ENCODE measurements at places on chromosomes 7 and 10. TPM values are rescaled to one million over a fixed set of nuclear protein-coding genes. Genes with fewer than 3 reads are reported as not detected.

The CALHM2 gene
- not detected for total RNA-seq

The NAT16 gene
- 1.7 TPM for total RNA-seq

The ANKRD16 gene
- 10.7 TPM for total RNA-seq

DNA sequence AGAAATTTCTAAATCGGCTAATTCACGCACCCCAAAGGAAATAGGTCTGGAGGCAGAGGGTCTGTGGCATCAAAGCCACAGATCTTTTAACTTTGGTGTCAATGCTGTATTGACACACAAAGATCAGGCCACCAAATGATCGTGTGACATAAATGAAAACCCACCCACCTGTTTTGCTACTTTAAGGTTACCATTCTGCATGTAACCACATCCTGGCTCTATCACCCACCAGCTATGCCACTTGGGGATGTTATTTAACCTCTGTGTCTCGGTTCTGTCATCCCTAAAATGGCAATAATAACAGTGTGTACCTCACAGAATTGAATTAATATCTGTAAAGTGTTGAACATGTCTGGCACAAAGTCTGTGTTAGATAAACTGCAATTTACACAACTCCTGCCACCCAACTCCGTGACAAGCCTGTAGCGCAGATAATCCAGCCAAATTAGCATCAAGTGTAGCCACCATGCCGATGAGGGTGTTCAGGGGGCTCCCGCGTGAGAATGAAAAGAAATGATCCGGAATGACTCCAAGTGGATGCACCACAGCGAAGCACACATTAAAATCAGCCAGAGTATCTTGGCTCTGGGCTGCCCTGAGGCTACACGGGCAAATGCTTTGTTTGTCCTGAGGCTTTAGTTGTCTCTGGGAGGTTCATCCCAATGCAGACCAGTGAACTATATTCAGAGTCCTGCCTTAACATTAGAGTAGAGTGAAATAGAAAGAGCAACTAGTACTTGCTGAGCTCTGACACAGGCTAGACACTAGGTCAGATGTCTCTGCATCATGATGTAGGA, 158.4 kb upstream of the NEBL start:
- H3K27ac ChIP-seq = no peak overlapping the region
- H3K27me3 ChIP-seq = no peaks in the 10 kb centered on the region

GRCh38 chr10:34249634-34250033, 565.5 kb downstream of the PARD3 start:
- DNase-seq = no peak
- H3K27ac ChIP-seq = no peak overlapping the region
- H3K4me1 ChIP-seq = peaks cover 7% of the 10 kb centered on the region
- no peaks in the 10 kb centered on the region for H3K36me3 ChIP-seq
- no peaks in the 10 kb centered on the region for H3K27me3 ChIP-seq

DNA sequence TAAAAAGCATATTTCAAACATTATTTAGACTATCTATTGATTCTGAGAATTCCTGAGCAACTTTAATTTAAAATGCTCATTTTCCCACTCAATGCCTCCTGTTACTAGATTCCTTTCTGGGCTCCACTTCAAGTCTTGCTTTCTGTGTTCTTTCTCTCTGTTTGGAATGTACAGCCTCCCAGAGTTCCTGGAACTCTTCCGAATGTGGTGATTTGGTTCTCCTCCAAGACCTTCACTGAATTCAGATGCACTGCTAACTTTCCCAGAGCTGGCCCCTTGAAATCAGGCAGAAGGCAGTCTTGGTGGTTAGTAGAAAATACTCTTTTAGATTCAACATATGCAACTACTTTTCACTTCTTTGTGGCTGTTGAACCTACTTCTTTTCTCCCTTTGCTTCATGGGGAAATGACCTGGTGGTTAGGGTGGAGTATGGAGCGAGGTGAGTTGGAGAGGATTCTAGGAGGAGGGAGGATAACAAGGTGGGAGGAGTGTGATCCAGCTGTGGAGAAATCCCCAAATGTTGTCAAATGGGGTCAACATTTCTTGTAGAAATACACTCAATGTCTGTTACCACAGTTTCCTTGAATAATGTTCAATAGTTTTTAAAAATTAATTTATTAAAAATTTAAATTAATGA, 27.9 kb upstream of the CCDC7 start:
- DNase-seq = no peak
- no peaks in the 10 kb centered on the region for H3K4me1 ChIP-seq
- no peaks in the 10 kb centered on the region for H3K36me3 ChIP-seq

DNA sequence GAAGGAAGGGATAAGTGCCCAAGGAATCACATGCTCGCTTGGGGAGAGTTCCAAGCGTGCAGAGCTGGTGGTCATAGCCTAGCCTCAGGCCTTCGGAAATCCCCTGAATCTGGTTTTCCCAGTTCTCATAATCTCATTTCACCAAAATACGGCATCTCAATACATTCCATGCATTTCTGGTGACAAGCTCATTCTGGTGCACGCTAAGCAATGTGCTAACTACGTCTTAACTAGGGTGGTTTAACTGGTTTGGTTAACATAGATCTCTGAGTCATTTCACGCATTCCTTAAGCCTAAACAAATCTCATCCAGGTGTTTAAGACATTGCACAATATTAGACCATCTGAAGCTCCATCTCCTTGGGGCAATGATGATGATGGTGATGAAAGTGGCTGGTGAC, 72.9 kb upstream of the STEAP1B start:
- H3K27ac ChIP-seq = no peak overlapping the region
- H3K4me1 ChIP-seq = peaks cover 12% of the 10 kb centered on the region
- H3K4me3 ChIP-seq = no peak overlapping the region

GRCh38 chr7:157234271-157234670, 95.5 kb downstream of the UBE3C start:
- H3K36me3 ChIP-seq = peaks cover 26% of the 10 kb centered on the region
- no peak overlapping the region for H3K4me3 ChIP-seq
- no peaks in the 10 kb centered on the region for H3K27me3 ChIP-seq
- no peaks in the 10 kb centered on the region for H3K4me1 ChIP-seq

GRCh38 chr10:128400564-128400963, 274.3 kb upstream of the MKI67 start:
- no peak for DNase-seq
- H3K4me3 ChIP-seq = no peak overlapping the region
- no peaks in the 10 kb centered on the region for H3K27me3 ChIP-seq
- H3K27ac ChIP-seq = no peak overlapping the region
- H3K36me3 ChIP-seq = no peaks in the 10 kb centered on the region

All from neural crest cell (in vitro differentiated cells).